ENCODE measurements at places on chromosomes 13 and 19.

GRCh38 chr19:18417250-18418028, 1.8 kb upstream of the SSBP4 start:
- no peak for DNase-seq

DNA sequence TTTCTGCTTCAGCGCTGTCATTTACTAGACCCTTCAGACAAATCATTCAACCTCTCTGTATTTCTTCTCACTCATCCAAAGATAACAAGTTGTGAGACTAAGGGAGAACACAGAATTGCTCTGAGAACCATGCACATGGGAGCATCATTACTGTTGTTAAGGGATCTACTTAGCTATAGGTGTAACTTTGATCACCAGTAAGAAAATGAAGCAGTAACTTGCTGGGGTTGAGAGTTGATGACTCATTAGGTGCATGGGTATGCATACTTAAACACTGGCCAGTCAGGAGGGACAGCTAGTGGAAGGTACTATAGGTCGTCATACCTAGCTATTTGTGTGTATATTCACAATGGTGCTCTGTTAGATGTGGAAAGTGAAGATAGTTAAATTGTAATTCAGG, 61.5 kb downstream of the B3GLCT start:
- no peak for DNase-seq

DNA sequence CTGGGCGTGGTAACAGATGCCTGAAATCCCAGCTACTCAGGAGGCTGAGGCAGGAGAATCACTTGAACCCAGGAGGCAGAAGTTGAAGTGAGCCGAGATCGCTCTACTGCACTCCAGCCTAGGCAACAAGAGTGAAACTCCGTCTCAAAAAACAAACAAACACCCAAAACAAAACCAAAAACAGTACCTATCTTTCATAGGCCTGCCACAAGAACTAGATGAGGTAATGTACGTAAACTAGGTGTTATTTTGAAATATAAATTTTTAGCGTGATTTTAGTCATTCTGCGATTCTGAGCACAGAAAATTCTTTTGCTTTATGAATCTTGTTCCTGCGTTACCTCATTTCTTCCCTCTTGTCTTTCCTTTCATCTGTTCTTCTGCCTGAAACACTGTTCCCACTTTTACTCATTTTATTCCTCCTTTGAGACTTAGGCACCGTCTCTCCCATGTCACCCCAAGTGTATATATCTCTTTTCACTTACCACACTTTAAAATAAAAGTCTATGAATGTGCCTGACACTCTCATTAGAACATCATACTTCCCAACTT, 238.2 kb upstream of the HTR2A start:
- DNase-seq = no peak

- no peak for DNase-seq
Measured at GRCh38 chr13:63625869-63626268, 2210.2 kb upstream of the PCDH20 start.

- peak; percentile 34 for DNase-seq
Measured at GRCh38 chr19:38213911-38214625, 10.0 kb downstream of the DPF1 start.

GRCh38 chr19:10473192-10473591, 30.0 kb downstream of the KEAP1 start:
- no peak for DNase-seq

DNA sequence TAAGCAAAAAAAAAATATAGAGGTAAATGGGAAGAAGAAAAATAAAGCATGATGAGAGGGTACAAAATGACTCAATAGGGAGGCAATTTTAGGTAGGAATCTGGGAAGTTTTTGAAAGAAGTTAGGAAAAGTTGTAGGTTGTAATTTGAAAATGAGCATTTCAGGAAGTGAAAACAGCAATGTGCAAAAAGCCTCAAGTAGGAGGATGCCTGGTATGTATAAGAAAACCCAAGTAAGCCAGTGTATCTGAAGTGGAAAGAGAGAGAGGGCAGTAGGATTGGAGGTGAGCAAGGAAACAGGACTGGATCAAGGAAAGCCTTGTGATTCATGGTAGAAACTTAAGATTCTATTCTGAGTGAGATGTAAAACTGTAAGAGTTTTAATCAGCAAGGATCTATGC, 121.6 kb upstream of the SPRY2 start:
- DNase-seq = no peak

GRCh38 chr13:68715651-68716050, 1392.0 kb upstream of the ATXN8OS start:
- DNase-seq = no peak

- no peak for DNase-seq
Measured at GRCh38 chr13:75175575-75175974, 306.4 kb downstream of the TBC1D4 start.

DNA sequence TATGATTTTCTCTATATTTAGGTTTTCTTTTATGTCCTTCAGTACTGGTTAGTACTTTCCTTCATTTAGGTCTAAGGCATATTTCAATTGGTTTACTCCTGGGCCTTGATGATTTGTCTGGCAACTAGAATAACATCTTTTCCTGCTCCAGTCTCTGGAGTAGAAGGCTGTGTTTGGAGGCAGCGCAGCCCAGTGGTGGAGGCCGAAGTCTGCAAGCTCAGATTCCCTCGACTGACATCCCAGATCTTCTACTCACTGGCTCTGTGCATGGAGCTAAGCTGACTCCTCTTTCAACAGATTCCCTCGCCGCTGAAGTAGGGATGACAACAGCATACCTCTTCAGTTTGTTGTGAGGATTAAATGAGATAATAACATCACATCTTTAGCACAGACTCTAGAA, 141.0 kb downstream of the RAP2A start:
- DNase-seq = no peak

DNA sequence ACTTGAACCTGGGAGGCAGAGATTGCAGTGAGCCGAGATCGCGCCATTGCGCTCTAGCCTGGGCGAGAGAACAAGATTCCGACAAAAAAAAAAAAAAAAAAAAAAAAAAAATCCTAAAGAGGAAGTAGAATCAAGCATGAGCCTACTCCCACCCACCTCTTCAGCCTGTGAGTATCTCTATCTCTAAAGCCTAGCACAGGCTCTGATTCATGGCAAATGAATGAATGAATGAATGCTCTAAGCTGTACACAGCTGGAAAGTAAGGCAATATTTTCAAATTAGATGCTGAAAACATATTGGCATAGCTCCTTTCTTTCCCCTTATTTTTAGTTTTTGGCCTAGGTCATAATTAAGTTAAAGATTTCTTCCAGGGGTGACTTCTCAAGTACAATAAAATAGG, 35.7 kb upstream of the FAM216B start:
- DNase-seq = no peak

GRCh38 chr19:41932259-41932719, 4.0 kb upstream of the ERFL start:
- DNase-seq = no peak

DNA sequence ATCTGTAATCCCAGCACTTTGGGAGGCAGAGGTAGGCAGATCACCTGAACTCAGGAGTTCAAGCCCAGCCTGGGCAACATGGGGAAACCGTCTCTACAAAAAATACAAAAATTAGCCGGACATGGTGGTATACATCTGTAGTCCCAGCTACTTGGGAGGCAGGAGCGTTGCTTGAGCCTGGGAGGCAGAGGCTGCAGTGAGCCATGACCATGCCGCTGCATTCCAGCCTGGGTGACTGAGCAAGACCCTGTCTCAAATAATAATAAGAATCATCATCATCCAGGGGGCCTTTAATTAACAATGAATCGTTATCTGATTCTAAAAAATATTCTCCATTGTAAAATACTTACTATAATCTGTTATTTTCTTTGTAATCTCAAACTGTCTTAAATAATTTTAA, 283.4 kb downstream of the DACH1 start:
- no peak for DNase-seq

- DNase-seq = no peak
Measured at GRCh38 chr19:48206397-48207093, 36.1 kb downstream of the ZSWIM9 start.

GRCh38 chr19:30557927-30558557, 185.9 kb downstream of the ZNF536 start:
- DNase-seq = no peak

DNA sequence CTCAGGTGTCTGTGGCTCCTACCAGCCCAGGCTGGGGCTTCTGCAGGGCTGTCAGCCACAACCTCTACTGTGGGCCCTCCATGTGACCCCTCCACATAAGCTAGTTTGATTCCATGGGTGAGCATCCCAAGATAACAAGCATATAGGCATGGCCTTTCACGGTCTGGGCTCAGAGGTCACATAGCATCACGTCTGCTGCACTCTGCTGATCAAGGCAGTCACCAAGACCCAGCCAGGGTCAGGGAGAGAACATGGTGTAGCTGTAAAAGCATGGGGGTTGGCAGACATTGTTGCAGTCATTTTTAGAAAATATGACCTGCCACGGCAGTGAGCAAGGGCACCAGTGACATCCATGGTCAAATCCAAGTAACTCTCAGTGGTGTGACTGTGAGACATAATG, 698.8 kb downstream of the UQCRFS1 start:
- no peak for DNase-seq

DNA sequence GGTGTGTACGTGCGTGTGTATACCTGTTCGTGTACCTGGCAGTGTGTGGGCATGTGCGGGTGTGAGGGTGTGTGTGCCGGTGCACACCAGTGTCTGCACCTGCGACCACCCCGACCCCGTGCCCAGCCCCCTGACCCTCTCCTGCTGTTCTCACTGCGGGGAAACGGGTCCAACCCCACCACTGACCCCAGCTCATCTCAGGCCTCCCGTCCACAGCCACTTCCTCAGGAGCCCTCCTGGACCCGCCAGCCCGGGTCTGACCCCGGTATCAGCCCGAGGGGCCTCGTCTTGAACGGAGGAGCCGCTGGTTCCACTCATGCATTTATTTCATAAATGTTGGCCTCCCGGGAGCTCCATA, 23.8 kb upstream of the ONECUT3 start:
- no peak for DNase-seq

DNA sequence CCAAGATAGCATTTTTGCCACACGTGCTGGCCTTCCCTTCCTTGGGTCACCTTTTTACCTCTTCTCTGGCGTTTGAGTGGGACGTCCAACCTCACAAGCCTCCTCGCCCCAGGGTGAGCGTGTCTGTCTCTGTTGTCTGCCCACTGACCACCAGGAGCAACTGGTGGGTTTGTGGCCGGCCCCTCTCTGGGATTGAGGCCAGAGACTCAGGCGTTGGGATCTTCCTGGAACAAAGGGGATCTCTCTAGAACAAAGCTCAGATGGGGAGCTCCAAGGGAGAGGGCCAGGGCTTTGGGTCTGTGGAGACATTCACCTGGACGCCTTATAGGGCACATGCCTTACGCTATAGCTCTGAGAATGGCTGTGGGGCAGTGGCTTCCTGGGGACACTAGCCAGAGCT, 17.4 kb downstream of the COMP start:
- no peak for DNase-seq

DNA sequence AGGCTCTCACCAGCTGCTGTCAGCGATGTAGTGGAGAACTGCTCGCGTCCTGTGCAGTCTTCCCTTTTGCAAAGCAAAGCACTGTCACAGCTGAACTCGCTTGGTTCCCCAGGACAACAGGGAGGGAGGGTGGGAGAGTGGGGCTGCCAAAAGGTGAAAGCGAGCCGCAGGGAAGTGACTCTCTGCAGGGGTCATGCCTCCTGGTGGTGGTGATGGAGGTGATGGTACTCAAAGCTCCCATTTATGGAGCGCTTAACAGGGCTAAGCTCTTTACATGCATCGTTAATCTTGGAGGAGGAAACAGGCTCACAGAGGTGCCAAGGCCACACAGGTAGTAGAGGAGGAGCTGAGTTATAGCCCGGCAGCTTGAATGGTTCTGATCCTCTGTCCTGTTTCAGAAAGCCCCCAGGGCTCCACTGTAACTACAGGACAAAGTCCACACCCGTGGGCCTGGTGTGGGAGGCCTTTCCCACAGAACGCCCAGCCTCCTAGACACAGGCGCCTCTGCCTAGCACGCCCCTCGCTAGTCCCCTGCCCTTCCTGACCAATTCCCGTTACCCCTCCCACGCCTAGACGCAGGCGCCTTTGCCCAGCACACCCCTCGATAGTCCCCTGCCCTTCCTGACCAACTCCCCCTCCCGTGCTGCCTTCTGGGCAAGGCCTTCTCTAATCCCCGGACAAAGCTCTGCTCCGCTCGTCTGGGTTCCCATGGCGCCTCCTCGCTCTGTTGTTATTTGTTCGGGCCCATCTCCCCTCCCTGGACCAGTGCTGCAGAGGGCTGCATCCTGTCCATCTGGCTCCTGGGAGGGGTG, 10.7 kb downstream of the PPP1R37 start:
- no peak for DNase-seq

GRCh38 chr19:28727480-28728159, 485.3 kb downstream of the UQCRFS1 start:
- no peak for DNase-seq

DNA sequence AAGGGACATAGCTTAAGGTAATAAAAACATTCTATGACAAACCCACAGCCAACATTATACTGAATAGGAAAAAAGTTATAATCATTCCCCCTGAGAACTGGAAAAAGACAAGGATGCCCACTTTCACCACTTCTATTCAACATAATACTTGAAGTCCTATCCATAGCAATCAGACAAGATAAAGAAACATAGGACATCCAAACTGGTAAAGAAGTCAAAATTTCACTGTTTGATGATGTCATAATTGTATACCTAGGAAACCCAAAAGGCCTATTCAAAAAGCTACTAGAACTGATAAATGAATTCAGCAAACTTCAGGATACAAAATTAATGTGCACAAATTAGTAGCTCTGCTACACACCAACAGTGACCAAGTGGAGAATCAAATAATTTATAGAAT, 1590.0 kb upstream of the PCDH20 start:
- no peak for DNase-seq

- no peak for DNase-seq
Measured at GRCh38 chr19:17615889-17616685, 60.6 kb downstream of the COLGALT1 start.

DNA sequence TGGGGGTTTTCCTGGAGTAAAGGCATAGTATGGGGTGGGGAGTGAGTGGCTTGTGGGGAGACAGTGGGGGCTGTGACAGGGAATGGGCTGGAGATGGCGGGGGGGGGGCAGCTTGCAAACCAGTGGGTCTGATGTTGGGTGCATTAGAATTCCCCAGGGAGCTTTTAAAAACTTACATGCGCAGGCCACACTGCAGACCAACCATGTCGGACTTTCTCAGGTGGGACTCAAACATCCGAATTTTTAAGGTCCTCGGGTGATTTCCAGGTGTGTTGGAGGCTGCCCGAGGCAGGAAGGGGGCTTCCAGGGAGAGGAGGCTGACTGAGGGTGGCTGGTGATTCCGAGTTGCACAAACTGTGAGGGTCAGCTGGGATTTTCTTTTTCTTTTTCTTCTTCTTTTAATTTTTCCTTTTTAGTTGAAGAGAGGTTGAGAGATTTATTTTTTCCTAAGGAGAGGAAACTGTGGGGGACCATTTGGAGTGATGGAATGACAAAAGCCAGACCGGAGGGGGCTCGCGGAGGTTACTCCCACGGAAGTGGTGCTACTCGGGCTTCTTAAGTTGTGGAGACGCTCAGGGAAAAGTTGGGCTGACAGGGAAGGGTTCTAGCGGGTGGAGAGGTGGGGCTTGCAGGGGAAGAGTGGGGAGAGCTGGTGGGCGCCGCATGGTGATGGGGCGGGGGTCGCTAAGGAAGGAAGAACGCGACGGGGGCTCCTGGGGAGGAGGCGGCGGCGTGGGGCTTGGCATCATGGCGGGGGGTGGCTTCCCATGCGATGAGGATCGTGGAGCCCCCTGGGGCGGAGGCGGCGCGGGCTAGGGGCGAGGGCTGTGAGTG, 997 bp upstream of the CACNG8 start:
- DNase-seq = no peak

All from T-helper 22 cell (primary cell).